ENCODE measurements at places on chromosomes 1 and 21.

DNA sequence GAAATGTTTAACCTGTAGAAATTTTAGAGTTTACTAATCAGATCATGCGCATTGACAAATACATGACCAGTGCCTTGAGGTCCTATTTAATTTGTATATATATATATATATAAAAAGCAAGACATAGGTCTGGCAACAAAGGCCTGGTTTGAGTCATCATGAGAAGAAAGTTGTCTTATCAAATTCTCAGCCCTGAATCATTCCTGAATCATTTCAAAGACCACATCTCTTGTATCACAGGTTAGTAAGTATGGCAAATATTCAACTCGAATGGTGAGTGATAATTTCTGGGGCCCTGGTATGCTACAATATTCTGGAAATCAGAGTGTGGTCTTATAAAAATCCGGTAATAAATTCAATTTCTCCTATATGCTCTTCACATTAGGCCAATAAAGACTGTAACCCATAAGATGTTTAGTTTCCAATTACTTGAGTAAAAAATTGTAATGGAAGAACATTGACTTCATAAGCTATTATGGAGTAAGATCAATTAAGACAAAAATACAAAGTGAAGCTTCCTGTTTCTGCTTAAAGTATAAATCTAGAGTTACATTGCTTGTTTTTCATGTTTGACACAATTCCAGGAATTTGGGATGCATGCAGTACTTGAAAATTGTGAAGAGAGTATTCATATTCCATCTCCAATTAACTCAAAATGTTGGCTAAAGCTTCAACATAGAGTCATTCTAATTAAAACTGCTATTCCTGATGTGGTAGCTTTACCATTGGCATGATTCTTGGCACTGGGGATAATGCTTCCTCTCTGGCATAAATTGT lies 309.4 kb downstream of the BRINP3 start:
- no peak for DNase-seq

DNA sequence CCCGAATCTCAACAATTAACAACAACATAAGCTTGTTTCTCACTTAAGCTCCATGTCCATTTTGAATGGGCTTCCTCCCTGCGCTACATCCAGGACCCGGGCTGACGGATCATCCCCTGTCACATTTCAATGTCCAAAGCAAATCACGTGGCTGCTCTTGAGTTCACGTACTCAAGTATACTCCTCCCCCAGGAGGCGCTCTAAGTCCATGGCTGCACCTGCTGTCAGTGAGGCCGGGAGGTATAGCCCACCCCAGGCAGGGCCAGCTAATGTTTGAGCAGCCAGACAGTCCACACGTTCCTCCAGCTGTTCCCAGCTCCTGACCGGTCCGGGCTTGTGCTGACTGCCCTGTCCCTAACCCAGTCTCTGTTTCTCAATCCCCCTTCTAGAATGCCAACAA lies 220.8 kb downstream of the SLC35F3 start:
- peak; percentile 15 for DNase-seq

DNA sequence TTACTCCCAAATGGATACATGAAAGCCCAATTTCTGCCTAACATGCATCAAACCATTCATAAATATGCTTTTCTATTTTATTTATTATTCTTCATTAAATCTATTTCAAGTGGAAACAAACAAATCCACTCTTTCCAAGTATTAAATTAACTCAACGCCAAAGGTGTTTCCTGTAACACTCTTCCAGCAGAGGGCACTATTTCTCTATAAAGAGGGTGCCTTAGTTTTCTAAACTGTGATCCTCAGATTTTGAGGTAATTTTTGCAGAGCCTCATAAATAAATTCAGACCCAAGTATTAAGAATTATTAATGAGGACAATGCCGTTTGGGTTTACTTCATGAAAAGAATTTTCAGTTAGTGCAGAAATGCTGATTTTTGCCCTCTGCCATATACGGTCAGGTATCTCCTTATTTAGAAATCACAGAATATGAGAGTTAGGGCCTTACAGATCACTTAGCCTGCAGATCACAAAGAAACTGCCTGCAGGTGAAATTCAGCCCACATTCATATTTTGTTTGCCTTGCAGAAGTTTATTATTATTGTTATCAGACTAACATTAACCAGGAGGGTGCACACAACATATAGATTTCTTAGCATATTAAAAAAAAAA lies 40.1 kb upstream of the MYSM1 start:
- DNase-seq = no peak

DNA sequence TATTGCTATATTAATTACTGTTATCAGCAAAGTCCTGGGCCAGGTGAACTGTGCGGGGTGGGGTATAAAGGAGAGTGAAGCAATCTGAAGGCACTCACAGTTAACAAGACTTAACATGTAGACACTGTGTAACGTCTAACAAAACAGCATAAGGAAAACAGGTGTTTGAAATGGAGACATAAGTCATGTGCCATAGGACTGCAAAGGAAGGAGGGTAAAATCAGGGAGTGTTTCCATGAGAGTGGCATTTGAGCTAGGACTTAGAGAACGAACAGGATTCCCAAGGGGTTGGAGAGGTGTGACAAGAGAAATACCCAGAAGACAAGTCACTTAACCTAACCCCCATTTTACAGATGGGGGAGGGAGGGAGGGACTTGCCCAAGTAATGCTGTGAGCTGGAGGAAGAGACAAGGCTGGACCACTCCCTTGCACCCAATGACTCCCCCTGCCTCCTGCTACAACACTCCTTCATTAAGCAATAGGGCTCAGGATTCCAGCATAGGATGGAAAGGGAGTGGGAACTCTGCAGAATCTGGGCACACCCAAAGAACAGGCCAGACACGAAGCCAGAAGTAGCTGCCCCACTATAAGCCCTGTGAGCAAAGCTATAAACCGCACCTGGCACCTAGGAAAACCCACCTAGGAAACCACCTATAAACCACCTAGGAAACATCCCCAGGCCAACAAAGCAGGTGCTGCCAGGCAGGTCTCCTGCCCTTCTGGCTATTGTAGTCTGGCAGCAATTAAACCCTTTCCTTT lies 6.6 kb downstream of the PEF1 start:
- DNase-seq = no peak

All from stimulated activated effector memory CD8-positive, alpha-beta T cell treated with anti-CD3 and anti-CD28 coated beads, Interleukin-12 subunit alpha, Interleukin-12 subunit beta, amount 100 ng/mL, for 72 hours (primary cell).